Central memory CD8-positive, alpha-beta T cell (primary cell): ENCODE measurements at places on chromosomes 11 and 22.

GRCh38 chr11:124863137-124863825 lies 2.0 kb upstream of the ROBO3 start:
- no peak overlapping the region for H3K27ac ChIP-seq
- peaks cover 74% of the 10 kb centered on the region for H3K27me3 ChIP-seq
- H3K4me1 ChIP-seq = peaks cover 24% of the 10 kb centered on the region
- DNase-seq = no peak
- no peak overlapping the region for H3K4me3 ChIP-seq

DNA sequence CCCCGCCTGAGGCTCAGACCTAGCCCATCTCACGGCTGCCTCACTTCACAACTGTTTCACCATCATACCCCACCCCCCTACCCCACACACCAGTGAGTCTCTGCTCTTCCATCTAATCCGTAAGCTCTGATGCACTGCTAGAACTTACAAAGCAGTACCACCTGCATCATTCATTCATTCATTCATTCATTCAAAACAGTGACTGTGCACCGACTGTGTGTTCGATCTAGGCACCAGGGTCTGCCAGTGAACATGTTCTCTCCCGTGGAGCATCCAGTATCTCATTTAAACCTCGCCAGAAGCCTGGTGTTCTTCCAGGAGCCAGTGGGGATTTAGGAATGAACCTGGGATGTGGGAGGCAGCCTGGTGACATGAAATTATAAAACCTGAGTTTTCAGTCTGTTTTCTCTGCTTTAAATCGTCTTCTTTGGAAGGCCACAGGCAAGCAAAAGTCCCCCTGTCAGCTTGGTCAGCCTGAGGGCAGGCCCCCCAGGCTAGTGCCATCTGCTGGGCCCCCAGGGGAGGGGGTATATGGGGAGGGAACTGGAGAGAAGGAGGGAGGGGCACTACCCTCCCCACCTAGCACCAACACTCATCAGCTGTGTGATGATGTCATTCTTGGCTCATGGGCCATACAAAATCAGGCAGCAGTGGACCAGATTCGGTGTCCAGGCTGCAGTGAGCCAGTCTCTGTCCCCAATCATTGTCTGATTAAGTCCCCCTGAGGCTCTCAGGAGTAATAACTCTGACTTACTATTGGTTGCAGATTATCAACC lies 18.4 kb downstream of the TMPRSS6 start:
- H3K27me3 ChIP-seq = peaks cover 34% of the 10 kb centered on the region
- H3K36me3 ChIP-seq = no peaks in the 10 kb centered on the region
- H3K4me3 ChIP-seq = no peak overlapping the region
- no peak overlapping the region for H3K27ac ChIP-seq
- DNase-seq = no peak

- H3K27ac ChIP-seq = no peak overlapping the region
- DNase-seq = no peak
- H3K27me3 ChIP-seq = no peaks in the 10 kb centered on the region
Measured at GRCh38 chr22:41429951-41430332, 16.7 kb downstream of the TOB2 start.

- no peak for DNase-seq
- peaks cover 9% of the 10 kb centered on the region for H3K36me3 ChIP-seq
- no peaks in the 10 kb centered on the region for H3K27me3 ChIP-seq
- peaks cover 25% of the 10 kb centered on the region for H3K4me1 ChIP-seq
Measured at GRCh38 chr11:66326261-66327111, 9.6 kb upstream of the CD248 start.

DNA sequence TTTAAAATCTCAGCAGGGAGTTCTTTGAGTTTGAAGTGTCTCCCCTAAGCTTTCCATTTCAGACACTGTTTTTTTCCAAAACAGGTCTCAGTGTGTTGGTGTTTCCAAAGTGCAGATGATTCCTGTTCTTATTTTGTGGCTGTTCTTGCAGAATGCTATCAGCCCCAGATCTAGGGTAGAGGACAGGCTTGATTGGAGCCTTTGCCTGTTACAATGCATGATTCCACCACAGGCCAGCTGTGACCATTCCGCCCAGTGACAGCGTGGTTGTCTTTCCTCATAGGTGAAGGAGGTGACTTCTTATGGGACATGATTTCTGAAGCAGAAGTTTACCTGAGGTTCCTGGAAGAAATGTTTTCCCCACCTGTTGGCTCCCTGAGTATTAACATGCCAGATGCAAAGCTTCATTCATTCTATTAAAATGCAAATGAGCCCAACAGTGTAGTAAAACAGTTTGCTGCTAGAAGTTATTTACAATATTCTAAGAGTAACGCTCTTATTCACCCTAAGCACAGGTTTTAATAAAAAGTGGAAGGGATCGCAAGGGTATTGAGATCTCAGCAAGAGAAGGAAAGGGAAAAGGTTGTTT lies 36.9 kb upstream of the BIRC3 start:
- DNase-seq = no peak
- H3K27ac ChIP-seq = no peak overlapping the region
- H3K36me3 ChIP-seq = no peaks in the 10 kb centered on the region
- no peak overlapping the region for H3K4me3 ChIP-seq
- H3K4me1 ChIP-seq = no peaks in the 10 kb centered on the region
- peaks cover 20% of the 10 kb centered on the region for H3K27me3 ChIP-seq

DNA sequence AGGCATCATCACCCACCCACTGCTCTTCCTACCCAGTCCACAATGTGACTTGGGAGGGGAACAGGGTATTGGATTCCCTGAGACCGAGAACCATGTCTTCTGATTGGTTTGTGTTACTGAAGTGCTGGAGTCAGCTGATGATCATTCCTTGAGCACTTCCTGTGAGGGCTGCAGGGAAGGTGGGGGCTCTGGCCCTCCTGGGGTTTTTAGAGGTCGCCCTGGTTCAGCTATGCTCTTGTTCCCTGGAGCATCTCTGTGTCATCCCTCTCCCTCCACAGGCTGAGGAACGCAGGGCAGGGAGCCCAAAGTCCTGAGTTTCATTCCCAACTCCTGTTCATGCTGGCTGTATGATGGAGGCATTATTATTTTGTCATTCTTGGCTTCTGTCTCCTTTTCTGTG lies 6.7 kb downstream of the ZC3H7B start:
- peaks cover 52% of the 10 kb centered on the region for H3K4me1 ChIP-seq
- peaks cover 10% of the 10 kb centered on the region for H3K36me3 ChIP-seq
- no peak for DNase-seq
- peak overlapping the region; percentile 57 for H3K27ac ChIP-seq
- no peak overlapping the region for H3K4me3 ChIP-seq
- no peaks in the 10 kb centered on the region for H3K27me3 ChIP-seq

- peaks cover 1% of the 10 kb centered on the region for H3K36me3 ChIP-seq
- no peak overlapping the region for H3K4me3 ChIP-seq
- peaks cover 94% of the 10 kb centered on the region for H3K27me3 ChIP-seq
- H3K4me1 ChIP-seq = no peaks in the 10 kb centered on the region
- no peak overlapping the region for H3K27ac ChIP-seq
Measured at GRCh38 chr11:120241277-120241676, 1.3 kb downstream of the POU2F3 start.

- no peak overlapping the region for H3K4me3 ChIP-seq
- peaks cover 2% of the 10 kb centered on the region for H3K36me3 ChIP-seq
- peaks cover 24% of the 10 kb centered on the region for H3K4me1 ChIP-seq
- no peaks in the 10 kb centered on the region for H3K27me3 ChIP-seq
- DNase-seq = no peak
Measured at GRCh38 chr11:118838905-118839553, 44.7 kb upstream of the CXCR5 start.

DNA sequence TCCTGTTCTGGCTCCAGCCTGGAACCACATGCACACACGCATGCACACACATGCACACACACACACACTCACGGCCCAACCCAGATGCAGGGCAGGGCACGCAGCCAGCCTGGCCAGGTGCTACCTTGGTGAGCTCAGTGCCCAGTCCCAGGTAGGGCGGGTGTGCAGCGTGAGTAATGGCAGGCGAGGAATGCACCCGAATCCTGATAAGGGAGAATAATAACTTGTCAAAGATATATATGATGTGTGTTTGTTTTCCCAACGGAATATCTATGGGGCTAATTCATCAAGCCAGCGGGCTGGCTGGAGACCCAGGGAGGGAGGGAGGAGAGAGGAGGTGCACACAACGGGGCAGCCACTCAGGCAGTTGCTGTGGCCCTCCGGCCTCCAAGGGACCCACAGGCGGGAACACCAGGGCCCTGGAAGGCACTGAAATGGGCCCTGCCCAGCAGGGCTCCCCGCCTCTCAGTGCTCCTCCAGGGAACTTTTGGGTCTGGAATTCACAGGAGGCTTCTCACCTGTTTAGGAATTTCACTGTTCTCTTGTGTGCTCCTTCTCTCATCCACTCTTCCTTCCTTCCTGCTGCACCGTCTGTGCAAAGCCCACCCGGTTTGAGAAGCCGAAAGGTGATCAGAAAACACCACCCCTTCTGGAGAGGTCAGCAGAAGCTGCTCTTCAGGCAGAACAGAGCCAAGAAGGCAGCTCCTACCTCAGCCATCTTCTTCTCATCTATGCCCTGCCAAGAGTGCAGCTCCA lies 79.0 kb downstream of the BUD13 start:
- H3K4me3 ChIP-seq = no peak overlapping the region
- no peak overlapping the region for H3K27ac ChIP-seq
- no peaks in the 10 kb centered on the region for H3K36me3 ChIP-seq
- no peak for DNase-seq
- no peaks in the 10 kb centered on the region for H3K4me1 ChIP-seq

GRCh38 chr22:40703174-40703573 lies 23.9 kb downstream of the MCHR1 start:
- no peaks in the 10 kb centered on the region for H3K36me3 ChIP-seq
- no peak overlapping the region for H3K4me3 ChIP-seq
- H3K27ac ChIP-seq = peak overlapping the region; percentile 42
- H3K4me1 ChIP-seq = no peaks in the 10 kb centered on the region
- no peak for DNase-seq

DNA sequence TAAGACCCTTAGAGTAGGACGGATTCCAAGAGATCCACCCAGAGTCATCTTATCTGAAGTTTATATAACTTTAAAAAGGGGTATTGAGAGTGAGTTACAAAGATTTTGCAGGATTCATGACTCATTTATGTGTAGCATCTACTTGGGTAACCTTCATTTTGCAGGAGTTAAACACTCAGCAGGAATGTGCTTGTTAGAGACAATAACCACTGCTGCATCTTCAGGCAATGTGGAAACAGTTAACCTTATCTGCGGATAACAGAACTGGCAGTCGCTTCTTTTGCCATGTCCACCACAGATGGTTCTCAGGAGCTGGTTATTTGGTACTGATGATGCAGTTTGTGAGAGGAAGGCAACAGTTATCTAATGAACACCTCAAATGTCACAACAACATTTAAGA lies 417.9 kb upstream of the DDI1 start:
- no peak overlapping the region for H3K4me3 ChIP-seq
- no peaks in the 10 kb centered on the region for H3K4me1 ChIP-seq
- no peaks in the 10 kb centered on the region for H3K36me3 ChIP-seq
- DNase-seq = no peak
- no peak overlapping the region for H3K27ac ChIP-seq
- peaks cover 22% of the 10 kb centered on the region for H3K27me3 ChIP-seq

- no peak overlapping the region for H3K4me3 ChIP-seq
- no peaks in the 10 kb centered on the region for H3K36me3 ChIP-seq
- no peak overlapping the region for H3K27ac ChIP-seq
- no peaks in the 10 kb centered on the region for H3K27me3 ChIP-seq
- DNase-seq = no peak
Measured at GRCh38 chr22:33561149-33561807, 359.0 kb downstream of the LARGE1 start.

- DNase-seq = no peak
- no peak overlapping the region for H3K4me3 ChIP-seq
- H3K27me3 ChIP-seq = no peaks in the 10 kb centered on the region
Measured at GRCh38 chr22:41696703-41697102, 2.6 kb upstream of the MEI1 start.

GRCh38 chr11:122803716-122804115 lies 34.6 kb upstream of the CRTAM start:
- H3K27ac ChIP-seq = peak overlapping the region; percentile 44
- DNase-seq = no peak
- peaks cover 19% of the 10 kb centered on the region for H3K4me1 ChIP-seq
- peaks cover 19% of the 10 kb centered on the region for H3K36me3 ChIP-seq

DNA sequence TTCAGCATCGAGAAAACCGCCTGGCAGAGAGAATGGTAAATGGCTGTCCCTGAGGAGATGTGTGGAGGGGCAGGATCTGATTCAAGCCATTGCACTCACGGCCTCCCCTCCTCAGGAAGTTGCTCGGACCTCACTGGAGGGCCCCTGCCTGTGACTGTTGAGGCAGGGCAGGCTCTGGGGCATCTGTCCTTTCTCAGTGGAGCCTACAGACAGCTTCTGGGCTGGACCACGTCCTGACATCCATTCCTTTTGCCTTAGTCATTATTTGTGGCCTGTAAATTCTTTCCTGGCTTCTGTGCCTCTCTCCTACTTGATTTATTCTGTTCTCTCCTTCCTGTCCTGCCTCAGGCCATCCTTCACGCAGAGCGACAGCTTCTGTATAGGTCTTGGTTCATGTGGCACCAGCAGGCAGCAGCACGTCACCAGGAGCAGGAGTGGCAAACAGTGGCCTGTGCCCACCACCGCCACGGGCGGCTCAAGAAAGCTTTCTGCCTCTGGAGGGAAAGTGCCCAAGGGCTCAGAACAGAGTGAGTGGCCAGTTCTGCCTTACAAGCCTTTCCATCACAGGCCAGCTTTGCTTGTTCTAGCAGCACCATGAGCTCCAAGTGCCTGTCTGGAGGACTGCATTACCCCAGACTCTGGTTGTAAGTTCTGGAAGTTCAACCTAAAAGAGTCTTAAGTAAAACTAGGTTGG lies 59.6 kb downstream of the PISD start:
- H3K4me1 ChIP-seq = no peaks in the 10 kb centered on the region
- peaks cover 36% of the 10 kb centered on the region for H3K36me3 ChIP-seq
- no peak overlapping the region for H3K27ac ChIP-seq

GRCh38 chr22:40405178-40406062 lies 35.0 kb downstream of the SGSM3 start:
- no peak overlapping the region for H3K27ac ChIP-seq
- H3K36me3 ChIP-seq = peaks cover 27% of the 10 kb centered on the region
- DNase-seq = no peak
- no peaks in the 10 kb centered on the region for H3K27me3 ChIP-seq
- no peak overlapping the region for H3K4me3 ChIP-seq
- peaks cover 36% of the 10 kb centered on the region for H3K4me1 ChIP-seq

DNA sequence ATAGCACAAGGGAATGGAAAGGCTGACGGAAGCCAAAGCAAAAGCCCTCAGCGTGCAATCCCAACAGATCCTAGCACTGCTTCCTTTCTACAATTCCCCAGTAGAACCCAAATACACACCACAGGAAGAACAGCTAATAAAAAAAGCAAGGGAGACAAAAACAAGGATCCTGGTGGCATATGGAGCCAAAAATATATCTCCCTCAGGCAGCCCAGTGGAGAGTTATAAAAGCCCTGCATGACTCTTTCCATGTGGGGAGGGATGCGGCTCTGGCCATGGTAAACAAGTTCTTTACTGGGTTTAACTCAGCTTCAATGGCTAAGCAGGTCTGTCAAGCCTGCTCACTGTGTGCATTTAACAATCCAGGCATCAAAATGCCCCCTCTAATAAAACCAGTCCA lies 88.1 kb downstream of the PIWIL4 start:
- H3K27ac ChIP-seq = no peak overlapping the region
- H3K27me3 ChIP-seq = peaks cover 43% of the 10 kb centered on the region
- no peak for DNase-seq
- H3K36me3 ChIP-seq = no peaks in the 10 kb centered on the region

GRCh38 chr11:2533587-2534133 lies 88.9 kb downstream of the KCNQ1 start:
- peaks cover 17% of the 10 kb centered on the region for H3K4me1 ChIP-seq
- H3K36me3 ChIP-seq = no peaks in the 10 kb centered on the region
- DNase-seq = no peak
- H3K4me3 ChIP-seq = peak overlapping the region; percentile 60
- no peaks in the 10 kb centered on the region for H3K27me3 ChIP-seq
- H3K27ac ChIP-seq = no peak overlapping the region
